ENCODE measurements at places on chromosomes 16 and 17.

DNA sequence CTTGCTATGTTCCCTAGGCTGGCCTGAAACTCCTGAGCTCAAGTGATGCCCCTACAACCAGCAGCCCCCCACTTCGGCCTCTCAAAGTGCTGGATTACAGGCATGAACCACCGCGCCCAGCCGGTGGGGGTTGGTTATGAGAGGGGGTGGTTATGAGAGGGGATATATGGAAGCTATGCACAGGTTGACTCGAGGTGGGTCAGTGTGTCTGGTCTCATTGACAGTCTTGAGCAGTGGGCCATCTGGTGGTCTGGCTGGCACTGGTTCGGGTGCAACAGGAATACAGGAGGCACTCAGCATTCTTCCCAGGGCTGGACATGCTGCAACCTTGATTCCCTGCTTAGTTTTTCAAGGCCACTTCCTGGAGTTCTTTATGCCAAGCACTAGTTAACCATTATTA lies 5.6 kb upstream of the STX1B start:
- no peak for DNase-seq

DNA sequence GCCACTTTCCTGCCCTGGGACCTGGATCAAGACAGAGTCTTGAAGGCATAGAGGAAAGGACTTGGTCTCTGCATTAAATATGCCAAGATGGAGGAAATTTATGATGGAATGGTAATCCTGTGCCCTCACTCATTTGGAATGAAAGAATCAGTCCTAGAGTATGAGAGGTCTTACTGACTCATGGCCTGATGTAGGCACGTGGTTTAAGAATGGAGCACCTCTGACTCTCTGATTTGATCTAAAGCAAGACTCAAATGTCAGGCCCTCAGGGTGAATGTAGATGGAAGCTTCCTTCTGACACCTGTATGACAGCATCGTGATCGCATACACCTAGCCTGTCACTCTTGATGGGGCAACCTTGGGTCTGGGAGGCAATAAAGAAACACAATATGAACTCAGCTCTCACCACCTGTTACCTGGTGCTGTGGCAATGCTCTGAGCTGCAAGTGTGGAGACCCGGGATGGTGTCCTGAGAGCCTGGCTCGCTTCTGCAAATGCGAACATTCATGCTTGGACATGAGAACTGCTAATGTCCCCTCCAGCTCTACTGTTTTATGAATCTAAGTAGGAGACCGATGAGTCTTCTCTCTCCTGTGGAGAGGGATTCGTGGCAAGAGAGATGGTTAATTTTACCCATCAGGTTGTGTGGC lies 229.9 kb downstream of the ABCC12 start:
- no peak for DNase-seq

- no peak for DNase-seq
Observed at GRCh38 chr17:28342313-28342712, 6.8 kb downstream of the TNFAIP1 start.

- peak; percentile 55 for DNase-seq
Observed at GRCh38 chr17:48429638-48430586, at the start of gene SKAP1. Gene SKAP1 (minus strand): TSS chr17:48430214.

DNA sequence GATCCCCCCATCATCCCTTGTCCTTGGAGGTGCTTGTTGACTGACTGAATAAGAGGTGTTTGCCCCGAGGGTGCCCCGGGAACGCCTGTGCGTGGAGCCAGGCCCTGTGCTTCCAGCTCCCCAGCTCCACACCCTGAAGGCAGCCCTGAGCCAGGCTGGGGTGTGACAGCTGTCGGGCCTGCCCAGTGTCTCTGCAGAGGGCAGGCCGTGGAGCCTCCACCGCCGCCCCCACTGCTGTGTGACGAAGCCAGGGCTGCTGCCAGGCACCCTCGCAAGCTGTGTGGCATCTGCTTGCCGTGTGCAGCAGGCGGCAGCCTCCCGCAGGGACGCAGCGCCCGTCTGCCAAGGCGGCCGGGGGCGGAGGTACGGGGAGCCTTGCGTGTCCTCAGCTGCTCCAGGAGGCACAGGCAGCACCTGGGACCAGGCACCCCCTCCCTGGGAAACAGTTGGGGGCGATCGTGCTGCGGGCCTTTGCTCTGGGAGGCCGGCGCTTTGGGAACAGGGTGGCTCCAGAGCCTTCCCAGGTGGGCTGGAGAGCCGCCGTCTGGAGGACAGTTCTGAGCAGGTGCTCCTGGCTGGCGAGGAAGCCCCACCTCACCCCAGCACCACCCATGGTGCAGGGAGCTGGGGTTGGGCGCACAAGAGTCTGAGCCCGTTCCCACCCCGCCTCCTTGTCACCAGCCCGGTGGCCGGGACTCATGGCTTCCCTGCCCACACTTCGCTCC lies 26.6 kb downstream of the GSE1 start:
- no peak for DNase-seq

- no peak for DNase-seq
Observed at GRCh38 chr17:32370426-32370825, 20.5 kb downstream of the ZNF207 start.

GRCh38 chr17:83103200-83103942 lies 24.0 kb downstream of the METRNL start:
- DNase-seq, result no peak

GRCh38 chr16:35714665-35715064 lies 2255.3 kb downstream of the TP53TG3F start:
- no peak for DNase-seq

GRCh38 chr17:77435272-77436057 lies 294.7 kb downstream of the SEC14L1 start:
- no peak for DNase-seq

- DNase-seq, result no peak
Observed at GRCh38 chr16:12256921-12257320, 280.4 kb downstream of the SNX29 start.

DNA sequence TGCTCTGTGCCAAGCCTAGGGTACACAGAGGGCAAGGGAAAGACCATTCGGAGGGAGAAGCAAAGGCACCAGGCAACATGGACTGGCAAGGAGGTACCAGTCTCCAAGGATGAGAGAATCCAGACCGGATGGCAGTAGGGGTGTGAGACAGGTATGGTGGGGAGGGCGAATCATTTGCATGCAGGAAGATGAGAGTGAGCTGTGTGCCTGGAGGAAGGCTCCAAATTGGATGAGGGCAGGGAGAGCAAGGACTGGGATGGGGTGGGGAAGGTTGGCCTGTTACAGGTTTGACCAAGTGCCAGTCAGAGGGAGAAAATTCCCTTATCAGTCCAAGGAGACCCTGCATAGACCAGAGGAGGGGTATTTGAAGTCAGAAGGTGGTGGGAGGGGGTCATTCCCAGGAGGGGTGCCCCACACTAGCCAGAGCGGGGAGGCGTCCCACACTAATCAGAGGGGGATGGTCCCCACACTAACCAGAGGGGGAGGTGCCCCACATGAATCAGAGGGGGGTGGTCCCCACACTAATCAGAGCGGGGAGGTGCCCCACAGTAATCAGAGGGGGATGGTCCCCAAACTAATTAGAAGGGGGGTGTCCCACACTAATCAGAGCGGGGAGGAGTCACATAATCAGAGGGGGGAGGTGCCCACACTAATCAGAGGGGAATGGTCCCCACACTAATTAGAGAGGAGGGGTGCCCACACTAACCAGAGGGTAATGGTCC lies 737 bp downstream of the CANT1 start:
- DNase-seq, result no peak

DNA sequence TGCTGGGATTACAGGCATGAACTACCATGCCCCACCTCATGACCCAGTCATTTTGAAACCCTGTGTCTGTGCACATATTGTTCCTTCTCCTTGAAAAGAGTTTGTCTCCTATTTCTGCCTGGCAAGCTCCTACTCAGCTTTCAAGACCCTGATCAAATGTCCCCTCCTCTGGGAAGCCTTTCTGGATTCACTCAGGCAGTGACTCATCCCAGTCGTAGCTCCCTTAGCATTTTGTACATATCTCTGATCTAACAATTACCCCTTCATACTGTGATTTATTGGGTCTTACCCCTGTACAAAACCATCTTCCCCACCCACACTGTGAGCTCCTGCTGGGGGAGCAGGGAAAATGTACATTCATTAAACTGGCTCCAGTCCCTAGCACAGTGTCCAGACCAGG lies 18.1 kb upstream of the ABCC12 start:
- no peak for DNase-seq

- DNase-seq, result no peak
Observed at GRCh38 chr17:39921323-39921722, 2.9 kb upstream of the GSDMB start.

DNA sequence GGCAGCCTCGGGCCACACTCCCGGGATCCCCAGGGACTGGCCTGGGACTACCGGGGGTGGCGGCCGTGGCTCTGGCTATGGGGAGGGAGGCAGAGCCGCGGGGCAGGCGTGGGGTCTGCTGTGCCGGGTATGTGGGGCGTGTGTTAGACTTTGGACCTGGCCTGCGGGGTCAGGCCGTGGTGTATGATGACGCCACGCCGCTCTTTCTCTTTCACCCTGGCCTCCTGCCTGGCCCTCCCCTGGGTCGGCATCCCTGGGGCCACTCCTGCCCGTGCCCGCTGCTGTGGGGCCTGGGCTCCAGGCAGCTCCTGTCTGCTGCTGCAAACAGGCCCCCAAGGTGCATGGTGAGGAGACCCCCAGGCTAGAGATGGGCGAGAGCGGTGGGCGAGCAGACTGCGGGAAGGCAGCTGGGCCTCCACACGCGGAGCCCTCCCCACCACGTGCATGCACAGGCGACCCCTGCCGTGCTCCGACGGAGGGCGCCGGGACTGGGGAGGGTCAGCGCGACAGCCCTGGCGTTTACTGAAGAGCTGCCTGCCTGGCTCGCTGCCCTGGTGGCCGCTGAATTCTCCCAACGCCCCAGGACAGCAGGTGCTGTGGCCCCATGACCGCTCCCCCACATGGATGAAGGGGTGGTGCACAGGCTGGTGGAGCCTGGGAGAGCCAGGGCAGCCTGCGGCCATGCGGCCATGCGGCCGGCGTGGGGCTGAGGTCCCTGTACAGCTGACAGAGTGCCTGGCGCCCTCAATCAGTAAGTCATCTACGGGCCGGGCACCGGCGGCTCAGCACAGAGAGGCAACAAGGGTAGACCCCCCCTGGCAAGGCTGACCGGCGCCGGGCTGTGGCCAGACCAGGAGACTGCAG lies 16.0 kb downstream of the CAPN15 start:
- no peak for DNase-seq

DNA sequence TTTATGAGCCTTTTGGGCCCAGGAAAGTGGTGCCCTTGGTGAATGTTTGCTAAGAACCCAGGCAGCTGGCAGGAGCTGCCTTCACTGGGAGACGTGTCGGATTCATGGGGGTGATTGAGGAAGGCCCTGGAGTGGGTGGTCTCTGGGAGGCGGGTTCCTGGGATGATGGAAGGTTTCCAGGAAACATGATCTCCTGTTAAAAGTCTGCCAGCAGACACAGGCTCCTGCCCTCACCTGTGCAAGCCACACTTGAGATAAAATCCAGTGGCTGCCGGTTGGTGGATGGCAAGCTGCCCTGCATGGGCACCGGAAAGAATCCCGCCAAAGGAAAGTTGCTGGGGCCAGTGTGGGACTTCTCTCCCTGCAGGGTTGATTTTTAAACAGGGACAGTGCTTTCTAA lies 189.0 kb upstream of the CIBAR2 start:
- DNase-seq, result no peak

DNA sequence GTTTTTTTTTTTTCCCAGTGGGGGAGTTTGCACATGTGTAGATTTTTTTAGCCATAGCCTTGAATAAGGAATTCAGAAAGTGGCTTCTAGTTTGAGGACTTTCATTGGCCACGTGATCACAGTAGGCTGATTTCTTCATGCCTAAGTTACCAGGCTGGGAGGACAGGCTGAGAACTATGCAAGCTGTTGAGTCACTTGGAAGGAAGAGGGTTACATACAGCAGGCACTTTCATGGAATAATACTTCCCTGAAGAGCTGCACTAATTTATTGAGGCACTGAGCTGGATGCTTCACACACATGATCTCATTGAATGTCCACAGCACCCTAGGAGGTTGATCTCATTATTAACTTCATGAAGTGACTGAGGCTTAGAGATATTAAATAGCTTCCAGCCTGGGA lies 22.8 kb downstream of the PRKCB start:
- no peak for DNase-seq

GRCh38 chr17:81163703-81164370 lies 1.5 kb upstream of the PVALEF start:
- DNase-seq, result no peak

GRCh38 chr16:35678-36305 lies 17.6 kb downstream of the POLR3K start:
- DNase-seq, result no peak

DNA sequence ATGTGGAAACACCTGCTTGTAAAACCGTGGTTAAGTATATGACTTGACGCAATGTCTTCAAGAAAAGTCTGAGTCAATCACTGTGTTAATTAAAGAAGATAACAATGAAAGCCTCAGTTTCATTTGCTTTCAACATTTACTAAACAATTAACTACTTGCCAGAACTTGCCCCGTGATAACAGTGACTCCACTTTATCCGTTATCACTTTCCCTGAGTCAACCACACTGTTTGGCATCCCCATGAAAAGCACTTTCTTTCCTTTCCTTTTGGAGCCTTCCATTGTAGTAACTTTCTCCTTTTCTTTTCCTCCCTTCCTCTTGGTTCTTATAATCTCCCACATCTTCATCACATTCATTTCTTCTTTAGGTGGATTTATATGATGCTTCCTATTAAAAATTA lies 435.1 kb upstream of the GOT2 start:
- no peak for DNase-seq

- DNase-seq, result no peak
Observed at GRCh38 chr16:1677339-1677738, 740 bp upstream of the JPT2 start.

GRCh38 chr17:54307351-54307750 lies 484.6 kb downstream of the KIF2B start:
- DNase-seq, result no peak

GRCh38 chr16:63720848-63721247 lies 1401.0 kb downstream of the CDH11 start:
- no peak for DNase-seq

- no peak for DNase-seq
Observed at GRCh38 chr16:53803998-53804397, 100.0 kb downstream of the FTO start.

GRCh38 chr17:72182371-72182873 lies 61.6 kb downstream of the SOX9 start:
- no peak for DNase-seq

- no peak for DNase-seq
Observed at GRCh38 chr16:89123001-89123830, 29.6 kb downstream of the ACSF3 start.

DNA sequence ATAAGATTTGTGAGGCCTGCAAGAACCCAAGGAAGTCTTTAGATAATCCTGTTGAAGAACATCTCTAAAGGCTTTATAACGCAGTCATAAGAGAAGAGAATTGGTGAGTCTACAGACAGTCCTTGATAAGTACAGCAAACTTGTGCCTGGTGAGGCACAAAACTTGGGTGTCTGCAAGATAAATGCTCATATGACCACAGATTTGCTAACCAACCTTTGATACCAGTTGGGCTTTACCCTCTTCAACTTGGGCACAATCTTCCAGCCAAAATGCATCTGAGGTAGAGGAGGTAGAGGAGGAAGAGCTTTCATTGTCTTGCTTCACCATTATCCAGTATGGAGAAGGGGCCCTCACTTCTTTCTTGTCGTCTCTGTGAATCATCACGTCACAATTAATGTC lies 16.9 kb downstream of the PDZD9 start:
- DNase-seq, result no peak

Data from activated CD4-positive, alpha-beta T cell treated with anti-CD3 and anti-CD28 coated beads, Interleukin-2, Interleukin-4, amounts not matched to agents 100 ng/mL and 50 ng/mL, durations not matched to agents 16 hours and 8 hours (primary cell).